ENCODE measurements at places on chromosomes 1 and 21. TPM values are rescaled to one million over a fixed set of nuclear protein-coding genes. Genes with fewer than 3 reads are reported as not detected.

The SV2A gene
- 0.32 TPM for total RNA-seq

The TDRD10 gene
- 0.84 TPM for total RNA-seq

The TOE1 gene
- 3.9 TPM for total RNA-seq

GRCh38 chr1:186683652-186684410 is 3.6 kb upstream of the PTGS2 start:
- H3K4me3 ChIP-seq: no peak overlapping the region
- H3K27me3 ChIP-seq: peaks cover 2% of the 10 kb centered on the region
- no peaks in the 10 kb centered on the region for H3K36me3 ChIP-seq
- no peak overlapping the region for H3K27ac ChIP-seq
- H3K4me1 ChIP-seq: no peaks in the 10 kb centered on the region

DNA sequence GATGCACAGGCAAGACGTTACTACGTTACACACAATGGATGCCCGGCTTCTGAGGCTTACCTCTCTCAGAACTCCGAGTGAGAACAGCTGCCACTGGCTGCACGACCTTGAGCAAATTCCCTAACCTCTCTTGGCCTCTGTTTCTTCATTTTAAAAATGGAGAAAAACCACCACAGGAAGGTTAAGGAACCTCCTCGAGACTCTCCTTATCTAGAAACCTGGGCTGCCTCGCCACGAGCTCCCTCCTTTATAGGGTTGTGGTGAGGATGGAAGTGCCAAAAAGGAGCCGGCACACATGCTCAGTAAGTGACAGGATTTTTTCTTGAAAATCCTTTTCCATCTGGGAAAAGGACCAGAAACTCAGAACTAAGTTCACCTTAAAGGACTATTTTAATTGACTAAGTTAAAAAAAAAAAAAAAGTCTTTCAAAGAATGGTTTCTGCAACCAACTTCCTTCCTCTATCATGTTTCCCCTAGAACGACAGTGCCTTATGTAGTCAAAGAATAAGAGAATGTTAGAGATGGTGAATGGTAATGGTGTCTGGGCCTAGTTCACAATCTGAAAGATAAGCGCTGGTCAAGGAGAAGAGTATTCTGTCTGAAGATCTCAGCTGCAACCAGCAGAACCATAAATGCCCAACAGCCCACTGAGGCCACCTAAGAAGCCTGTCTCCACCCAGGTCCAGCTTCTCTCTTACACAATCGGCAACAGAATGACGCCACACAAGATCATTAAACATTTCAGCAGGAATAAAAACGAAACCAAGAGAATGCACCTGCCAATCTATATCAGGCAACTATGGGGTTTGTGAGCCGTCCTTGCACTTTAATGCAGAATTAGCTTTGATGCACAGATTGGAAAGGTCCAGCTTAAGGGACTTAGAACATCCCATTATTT is 64.9 kb downstream of the SLC45A1 start:
- no peak for DNase-seq
- H3K36me3 ChIP-seq: no peaks in the 10 kb centered on the region
- no peak overlapping the region for H3K4me3 ChIP-seq
- peak overlapping the region; percentile 86 for H3K27ac ChIP-seq
- no peaks in the 10 kb centered on the region for H3K27me3 ChIP-seq

GRCh38 chr1:90417126-90417525 is 300.0 kb downstream of the BARHL2 start:
- no peak overlapping the region for H3K4me3 ChIP-seq
- H3K27me3 ChIP-seq: no peaks in the 10 kb centered on the region
- DNase-seq: no peak
- no peaks in the 10 kb centered on the region for H3K4me1 ChIP-seq
- H3K36me3 ChIP-seq: no peaks in the 10 kb centered on the region

The SMG5 gene
- total RNA-seq: 46.8 TPM

- H3K27me3 ChIP-seq: no peaks in the 10 kb centered on the region
- no peak overlapping the region for H3K27ac ChIP-seq
- DNase-seq: no peak
- H3K4me1 ChIP-seq: no peaks in the 10 kb centered on the region
- no peak overlapping the region for H3K4me3 ChIP-seq
These were observed 12.3 kb upstream of the IFI44L start for GRCh38 chr1:78607944-78608343.

DNA sequence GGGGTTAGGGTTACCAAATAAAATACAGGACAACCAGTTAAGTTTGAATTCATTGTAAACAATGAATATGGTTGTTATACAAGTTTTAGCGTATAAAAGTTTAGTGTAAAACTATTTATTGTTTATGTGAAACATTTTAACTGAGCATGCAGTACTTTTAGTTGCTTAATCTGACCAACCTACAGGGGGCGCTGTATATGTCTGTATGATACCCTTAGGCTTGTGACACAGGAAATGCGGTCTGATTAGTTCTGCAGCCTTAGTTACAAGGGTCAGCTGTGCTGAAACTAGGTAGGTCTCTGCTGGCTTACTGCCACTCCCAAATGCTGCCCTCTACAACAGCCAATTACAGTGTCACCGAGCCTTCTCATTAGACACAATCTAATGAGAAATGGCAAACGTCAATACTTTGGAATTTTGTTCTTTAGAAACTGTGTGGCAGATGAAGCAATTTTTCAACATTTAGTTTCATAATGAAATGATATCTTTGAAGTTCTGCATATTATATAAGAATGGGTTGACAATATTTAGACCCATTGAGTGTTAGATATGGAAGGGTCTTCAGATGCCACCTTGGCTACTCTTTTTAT is 56.2 kb downstream of the NTNG1 start:
- no peaks in the 10 kb centered on the region for H3K36me3 ChIP-seq
- no peaks in the 10 kb centered on the region for H3K27me3 ChIP-seq
- H3K4me3 ChIP-seq: no peak overlapping the region
- no peaks in the 10 kb centered on the region for H3K4me1 ChIP-seq
- H3K27ac ChIP-seq: no peak overlapping the region
- no peak for DNase-seq

The LRP8 gene
- 1.3 TPM for total RNA-seq

The CD101 gene
- not detected for total RNA-seq

GRCh38 chr1:19169642-19170041 is 40.4 kb downstream of the UBR4 start:
- H3K27ac ChIP-seq: peak overlapping the region; percentile 11
- no peak overlapping the region for H3K4me3 ChIP-seq
- H3K36me3 ChIP-seq: peaks cover 100% of the 10 kb centered on the region
- H3K27me3 ChIP-seq: no peaks in the 10 kb centered on the region
- no peak for DNase-seq

DNA sequence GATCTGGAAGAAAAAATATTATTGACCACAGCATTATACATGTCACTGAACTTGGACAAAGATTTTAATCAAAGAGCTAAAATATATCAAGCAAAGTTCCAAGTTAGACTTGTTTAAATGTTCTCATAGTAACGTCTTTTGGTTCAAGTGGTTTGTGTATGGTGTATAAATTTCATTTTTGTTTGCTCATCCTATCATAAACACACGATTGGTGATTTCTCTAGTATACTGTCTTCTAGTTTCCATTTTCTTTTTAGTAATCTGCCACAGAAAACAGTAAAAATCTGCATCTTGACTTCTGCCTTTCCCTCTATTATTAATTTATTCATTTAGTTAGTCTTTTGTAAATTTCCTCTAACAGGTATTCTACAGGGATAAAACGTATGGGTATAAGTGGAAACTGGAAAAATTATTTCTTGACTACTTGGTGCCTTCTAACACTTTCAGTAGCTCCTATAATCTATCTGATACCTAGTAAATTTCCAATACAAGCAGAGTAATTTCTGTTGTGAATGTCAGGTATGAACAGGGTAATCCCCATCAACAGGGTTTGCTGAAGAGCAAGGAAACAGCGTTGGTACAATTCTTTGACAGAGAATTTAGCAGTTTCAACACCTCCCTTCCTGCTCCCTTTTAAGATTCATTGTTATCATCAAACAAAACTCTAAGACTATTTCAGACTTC is 268.0 kb downstream of the PTPRC start:
- no peak overlapping the region for H3K4me3 ChIP-seq
- no peak overlapping the region for H3K27ac ChIP-seq
- peaks cover 9% of the 10 kb centered on the region for H3K4me1 ChIP-seq
- DNase-seq: no peak
- H3K36me3 ChIP-seq: no peaks in the 10 kb centered on the region

The FALEC gene
- not detected for total RNA-seq

The CFHR4 gene
- total RNA-seq: not detected

The SPRR4 gene
- not detected for total RNA-seq

The KLHL21 gene
- 102 TPM for total RNA-seq

- peaks cover 13% of the 10 kb centered on the region for H3K4me1 ChIP-seq
- H3K36me3 ChIP-seq: no peaks in the 10 kb centered on the region
- DNase-seq: no peak
- H3K27me3 ChIP-seq: no peaks in the 10 kb centered on the region
These were observed 16.0 kb upstream of the PLEKHG5 start for GRCh38 chr1:6507461-6507911.

DNA sequence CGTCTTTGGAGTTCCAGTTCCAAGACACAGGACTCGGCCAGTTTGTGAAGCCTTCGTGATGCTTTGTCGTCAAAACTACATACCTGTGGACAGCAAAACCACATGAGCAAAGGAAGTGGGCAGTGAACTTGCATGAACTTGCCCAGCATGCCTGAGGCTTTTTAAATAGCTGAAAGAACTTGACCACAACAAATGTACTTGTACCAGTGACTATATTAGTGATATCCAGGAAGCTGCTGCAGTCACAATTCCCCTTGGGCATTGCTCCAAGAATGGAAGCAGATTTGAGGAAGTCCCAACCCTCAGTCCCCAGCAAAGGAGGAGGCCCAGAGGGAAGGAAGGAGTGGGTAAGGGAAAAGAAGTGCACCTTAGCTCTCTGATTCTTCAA is 2.6 kb downstream of the FUCA1 start:
- H3K4me3 ChIP-seq: no peak overlapping the region
- H3K27me3 ChIP-seq: no peaks in the 10 kb centered on the region
- peaks cover 45% of the 10 kb centered on the region for H3K36me3 ChIP-seq

DNA sequence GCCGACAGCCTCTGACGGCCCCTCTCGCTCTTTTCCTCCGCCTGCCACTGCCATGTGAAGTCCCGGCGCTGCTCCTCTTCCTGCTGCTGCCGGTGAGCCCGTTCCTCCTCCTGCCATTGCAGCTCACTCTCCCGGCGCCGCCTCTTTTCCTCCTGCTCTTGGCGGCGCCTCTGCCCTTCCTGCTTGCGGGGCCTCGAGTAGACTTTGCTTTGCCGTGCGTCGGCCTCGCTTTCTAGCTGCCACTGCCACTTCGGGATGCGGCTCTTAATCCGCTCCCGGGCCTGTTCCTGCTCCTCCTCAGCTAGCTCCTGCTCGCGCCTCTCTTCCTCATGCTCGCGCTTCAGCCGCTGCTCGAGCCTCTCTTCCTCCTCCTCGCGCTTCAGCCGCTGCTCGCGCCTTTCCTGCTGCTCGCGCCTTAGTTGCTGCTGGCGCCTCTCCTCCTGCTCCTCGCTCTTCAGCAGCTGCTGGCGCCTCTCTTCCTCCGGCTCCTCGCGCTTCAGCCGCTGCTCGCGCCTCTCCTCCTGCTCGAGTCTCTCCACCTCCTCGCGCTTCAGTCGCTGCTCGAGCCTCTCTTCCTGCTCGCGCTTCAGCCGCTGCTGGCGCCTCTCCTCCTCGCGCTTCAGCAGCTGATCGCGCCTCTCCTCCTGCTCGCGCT is 4.3 kb downstream of the TCHH start:
- H3K36me3 ChIP-seq: no peaks in the 10 kb centered on the region
- no peaks in the 10 kb centered on the region for H3K4me1 ChIP-seq
- H3K4me3 ChIP-seq: peak overlapping the region; percentile 56
- H3K27me3 ChIP-seq: peaks cover 97% of the 10 kb centered on the region
- DNase-seq: no peak

The WRAP73 gene
- 12.4 TPM for total RNA-seq

- DNase-seq: no peak
- no peaks in the 10 kb centered on the region for H3K27me3 ChIP-seq
- no peaks in the 10 kb centered on the region for H3K4me1 ChIP-seq
- H3K27ac ChIP-seq: no peak overlapping the region
- no peaks in the 10 kb centered on the region for H3K36me3 ChIP-seq
These were observed 157.6 kb upstream of the LMO4 start for GRCh38 chr1:87170931-87171598.

GRCh38 chr1:2228694-2229036 is 546 bp downstream of the SKI start:
- DNase-seq: no peak
- H3K4me1 ChIP-seq: peaks cover 40% of the 10 kb centered on the region
- no peaks in the 10 kb centered on the region for H3K27me3 ChIP-seq
- H3K27ac ChIP-seq: peak overlapping the region; percentile 89
- H3K36me3 ChIP-seq: no peaks in the 10 kb centered on the region

DNA sequence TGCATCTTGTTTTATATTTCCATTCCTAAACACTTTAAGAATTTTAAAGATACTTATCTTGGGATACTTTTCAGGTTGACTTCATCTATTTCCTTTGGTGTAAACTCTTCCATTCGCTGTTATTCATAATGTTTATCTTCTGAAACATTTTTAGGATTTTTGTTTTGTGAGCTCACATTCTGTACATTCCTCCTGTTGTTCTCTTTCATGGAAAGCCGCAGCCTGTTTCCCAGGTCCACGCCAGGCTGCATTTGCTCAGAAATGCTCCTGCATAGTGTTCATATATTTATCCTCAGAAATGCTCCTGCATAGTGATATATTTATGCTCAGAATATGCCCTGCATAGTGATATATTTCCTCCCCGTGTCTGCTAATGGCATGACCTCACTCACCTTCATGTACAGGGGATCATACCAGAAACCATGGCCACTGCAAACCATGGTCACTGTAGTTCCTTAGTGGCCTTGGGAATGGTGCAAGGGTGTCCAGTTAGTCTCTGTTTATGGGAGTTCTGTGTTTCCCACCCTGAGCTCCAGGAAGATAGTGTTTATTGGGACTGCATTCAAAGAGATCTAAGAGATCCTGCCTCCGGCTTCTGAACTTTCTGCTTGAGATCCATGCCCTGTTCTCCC is 153.9 kb upstream of the GREM2 start:
- no peaks in the 10 kb centered on the region for H3K4me1 ChIP-seq
- H3K4me3 ChIP-seq: no peak overlapping the region
- no peaks in the 10 kb centered on the region for H3K27me3 ChIP-seq
- H3K27ac ChIP-seq: no peak overlapping the region

The SPRR2E gene
- not detected for total RNA-seq

DNA sequence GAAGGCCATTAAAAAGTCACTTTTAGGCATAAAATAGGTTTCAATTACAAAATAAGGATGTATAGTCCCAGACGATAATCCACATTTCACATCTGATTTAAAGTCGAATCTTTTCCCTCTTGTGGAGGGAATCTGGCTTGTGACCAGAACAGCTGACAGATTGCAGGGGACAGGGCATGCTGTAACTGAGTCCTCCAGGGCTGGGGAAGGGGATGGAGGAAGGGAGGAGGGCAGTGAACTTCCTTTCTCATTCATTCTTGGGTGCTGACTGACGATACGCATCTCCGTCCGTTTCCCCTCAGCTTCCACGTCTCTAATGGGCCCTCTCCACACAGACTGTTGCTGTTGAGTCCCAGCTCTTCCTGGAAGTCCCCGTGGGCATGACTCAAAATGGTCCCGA is 108.1 kb upstream of the CSF3R start:
- no peak for DNase-seq
- H3K36me3 ChIP-seq: no peaks in the 10 kb centered on the region
- no peak overlapping the region for H3K27ac ChIP-seq
- H3K4me3 ChIP-seq: no peak overlapping the region
- peaks cover 11% of the 10 kb centered on the region for H3K27me3 ChIP-seq

- H3K27ac ChIP-seq: no peak overlapping the region
- no peaks in the 10 kb centered on the region for H3K36me3 ChIP-seq
- H3K4me3 ChIP-seq: no peak overlapping the region
- no peaks in the 10 kb centered on the region for H3K27me3 ChIP-seq
- no peak for DNase-seq
- no peaks in the 10 kb centered on the region for H3K4me1 ChIP-seq
These were observed 96.0 kb downstream of the ERG start for GRCh38 chr21:38402291-38402690.

The IKBKE gene
- total RNA-seq: 0.45 TPM

The SLC25A34 gene
- total RNA-seq: 39.8 TPM
